ENCODE measurements at places on chromosomes 1 and 21.
A peak's percentile ranks its signal among the peaks of the same experiment; 100 is the strongest.

DNA sequence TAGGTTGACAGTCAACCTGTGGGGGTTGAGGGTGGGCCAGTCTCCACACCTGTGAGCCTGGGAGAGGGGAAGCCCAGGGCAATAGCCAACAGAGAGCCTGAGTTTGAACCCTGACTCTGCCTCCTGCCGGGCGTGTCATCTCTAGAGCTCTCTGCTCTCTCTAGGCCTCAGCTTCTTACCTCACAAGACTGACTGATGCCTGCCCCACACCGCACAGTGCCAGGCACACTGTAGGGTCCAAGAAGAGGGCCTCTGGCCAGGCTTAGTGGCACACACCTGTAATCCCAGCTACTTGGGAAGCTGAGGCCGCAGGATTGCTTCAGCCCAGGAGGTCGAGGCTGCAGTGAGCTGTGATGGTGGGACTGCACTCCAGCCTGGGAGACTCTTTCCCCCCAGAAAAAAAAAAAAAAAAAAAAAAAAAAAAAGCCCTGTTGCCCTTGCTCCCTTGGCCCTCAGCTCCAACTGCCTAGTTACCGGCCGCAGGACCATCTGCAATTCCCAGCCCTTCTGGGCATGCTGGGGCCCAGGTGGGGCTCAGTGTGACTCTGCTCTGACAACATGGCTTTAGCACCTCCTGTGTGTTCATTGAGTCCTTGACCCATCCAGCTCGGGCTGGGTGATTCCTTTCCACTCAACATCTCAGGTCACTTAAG is 25.1 kb downstream of the GRHL3 start:
- DNase-seq, result no peak

GRCh38 chr1:241976229-241976628 is 18.7 kb downstream of the BECN2 start:
- no peak for DNase-seq

DNA sequence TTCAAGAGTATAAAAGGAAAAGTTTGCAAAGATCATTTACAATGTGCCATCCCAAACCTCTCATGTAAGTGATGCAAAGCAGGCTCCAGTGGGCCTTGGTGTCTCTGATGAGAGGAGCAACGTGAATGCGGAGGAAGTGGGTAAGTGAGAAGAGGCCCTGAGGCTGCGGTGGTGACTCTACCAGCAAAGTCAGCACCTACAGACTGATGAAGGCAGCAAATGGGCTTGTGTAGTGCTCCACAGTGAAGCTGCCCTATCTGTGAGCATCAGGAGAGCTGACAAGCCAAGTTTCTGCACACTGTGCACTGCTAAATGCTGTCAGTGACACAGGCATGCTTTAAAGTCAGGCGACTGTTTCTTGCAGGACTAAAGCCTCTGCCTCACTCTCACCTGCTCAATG is 15.6 kb upstream of the RAP1A start:
- DNase-seq, result peak; percentile 16

DNA sequence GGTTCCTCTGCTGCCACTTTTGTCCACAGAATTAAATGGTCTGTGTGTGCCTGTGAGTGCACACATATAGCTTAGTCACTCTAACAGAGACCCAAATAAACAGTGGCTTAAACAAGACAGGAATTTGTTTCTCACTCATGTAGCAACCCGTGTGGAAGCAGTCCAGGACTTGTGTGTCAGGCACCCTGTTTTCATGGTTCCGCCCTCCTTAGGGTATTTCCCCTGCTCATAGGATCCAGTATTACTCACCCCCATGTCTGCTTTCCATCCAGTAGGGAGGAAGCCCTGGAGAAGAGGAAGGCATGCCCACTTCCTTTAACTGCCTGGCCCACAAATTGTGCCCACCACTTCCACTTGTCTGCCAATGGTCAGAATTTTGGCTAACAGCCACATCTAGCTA is 41.3 kb upstream of the TACSTD2 start:
- peak; percentile 4 for DNase-seq

GRCh38 chr1:38973659-38974437 is 17.2 kb upstream of the AKIRIN1 start:
- no peak for DNase-seq

- DNase-seq, result no peak
Observed at GRCh38 chr1:191702124-191702523, 456.1 kb upstream of the RGS18 start.

- DNase-seq, result no peak
Observed at GRCh38 chr1:186841599-186841998, 12.8 kb downstream of the PLA2G4A start.

- no peak for DNase-seq
Observed at GRCh38 chr1:48039088-48040054, 42.2 kb upstream of the TRABD2B start.

- DNase-seq, result no peak
Observed at GRCh38 chr1:232344791-232345399, 285.0 kb downstream of the SIPA1L2 start.
